ENCODE measurements at places on chromosomes 6 and 20.

DNA sequence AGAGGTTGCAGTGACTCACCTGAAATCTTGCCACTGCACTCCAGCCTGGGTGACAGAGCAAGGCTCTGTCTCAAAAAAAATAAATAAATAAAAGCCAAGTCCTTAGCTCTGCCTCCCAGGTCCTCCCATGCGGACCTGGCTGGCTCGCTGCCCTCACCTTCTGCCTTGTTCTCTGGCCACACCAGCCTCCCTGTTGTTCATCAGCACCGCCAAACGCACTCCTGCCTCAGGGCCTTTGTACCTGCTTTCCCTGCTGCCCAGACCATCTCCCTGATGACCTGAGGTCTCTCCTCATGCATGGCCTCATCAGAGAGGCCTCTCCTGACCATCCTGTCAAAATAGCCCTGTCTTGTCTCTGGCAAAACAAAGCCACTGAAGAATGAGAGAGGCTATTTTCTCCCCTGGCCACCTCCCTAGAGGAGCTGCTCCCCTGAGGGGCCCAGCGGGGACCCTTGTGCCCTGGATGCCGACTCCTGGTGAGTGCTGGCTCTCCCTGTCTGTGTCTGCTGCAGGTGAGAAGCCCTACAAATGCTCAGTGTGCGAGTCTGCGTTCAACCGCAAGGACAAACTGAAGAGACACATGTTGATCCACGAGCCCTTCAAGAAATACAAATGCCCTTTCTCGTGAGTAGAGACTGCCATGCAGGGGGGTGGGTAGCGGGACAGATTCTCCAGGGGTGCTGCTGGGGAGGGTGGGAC, 22.6 kb upstream of the CHMP4B start:
- no peak for DNase-seq

DNA sequence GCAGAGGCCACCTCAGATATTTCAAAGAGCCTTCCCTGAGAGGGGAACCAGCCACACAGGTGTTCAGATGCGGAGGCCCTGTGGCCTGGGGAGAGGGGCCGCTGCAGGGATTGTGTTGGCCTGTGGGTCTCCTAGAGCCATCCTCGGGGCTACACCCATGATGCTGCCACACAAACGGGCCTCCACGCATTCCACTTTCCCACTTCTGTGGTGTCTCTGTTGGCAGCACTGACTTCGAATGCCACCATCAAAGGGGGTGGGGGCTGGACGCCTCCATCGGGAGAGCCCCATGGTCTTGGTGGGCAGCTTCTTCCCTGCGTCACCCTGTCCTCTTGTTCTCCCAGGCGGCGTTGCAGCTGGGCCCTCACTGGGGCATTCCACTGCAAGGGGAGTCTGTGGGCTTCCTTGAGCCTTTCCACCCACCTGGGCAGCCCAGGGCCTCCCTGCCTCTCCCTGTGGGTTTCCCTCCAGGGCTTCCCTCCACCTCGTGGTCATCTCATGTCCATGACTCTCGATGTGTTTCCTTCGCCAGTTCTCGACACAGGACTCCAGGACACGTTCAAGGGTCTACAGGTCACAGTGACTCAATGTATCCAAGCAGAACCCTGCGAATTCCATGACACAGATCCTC, 145.5 kb downstream of the ERMARD start:
- no peak for DNase-seq

- DNase-seq: no peak
Measured at GRCh38 chr6:36018339-36018738, 6.1 kb downstream of the SLC26A8 start.

DNA sequence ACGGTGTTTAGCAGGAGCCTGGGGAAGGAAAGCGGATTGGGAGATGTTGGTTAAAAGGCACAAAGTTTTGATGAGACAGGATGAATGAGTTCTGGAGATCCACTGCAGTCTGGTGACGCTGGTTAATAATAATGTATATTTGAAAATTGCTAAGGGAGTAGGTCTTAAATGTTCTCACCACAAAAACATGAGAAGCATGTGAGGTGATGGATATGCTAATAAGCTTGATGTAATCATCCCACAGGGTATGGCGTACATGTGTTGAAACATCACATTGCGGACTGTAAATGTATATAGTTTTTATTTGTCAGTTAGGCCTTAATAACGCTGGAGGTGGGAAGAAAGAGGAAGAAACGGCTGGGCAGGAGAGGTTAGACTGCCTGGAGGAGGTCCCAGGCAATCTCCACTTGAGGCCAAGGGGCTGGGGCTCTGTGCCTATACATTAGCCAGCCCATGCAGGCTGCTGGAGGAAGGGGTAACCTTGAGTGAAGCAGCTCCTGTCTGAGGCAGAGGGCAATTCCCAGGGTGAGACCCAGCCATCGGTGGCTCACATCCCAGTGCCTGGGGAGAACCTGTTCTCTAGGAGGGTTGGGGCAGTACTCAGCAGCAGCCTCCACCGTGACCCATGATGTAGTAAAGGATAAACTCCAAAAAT, 188.2 kb upstream of the QKI start:
- no peak for DNase-seq

DNA sequence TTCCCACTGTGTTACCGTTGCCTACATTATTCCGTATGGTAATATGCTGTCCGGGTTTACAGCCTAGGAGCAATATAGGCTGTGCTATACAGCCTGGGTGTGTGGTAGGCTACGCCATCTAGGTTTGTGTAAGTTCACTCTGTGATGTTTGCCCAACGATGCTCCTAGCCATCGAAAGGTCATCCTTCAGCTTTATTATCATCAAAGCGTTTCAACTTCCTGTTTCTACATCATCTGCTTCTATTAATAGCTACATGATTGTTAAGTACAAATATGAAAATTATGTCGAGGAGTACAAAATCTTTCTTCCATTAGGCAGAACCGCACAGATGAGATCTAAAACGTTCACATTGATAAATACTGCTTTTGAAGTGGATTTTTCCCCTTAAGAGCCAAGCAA, 69.9 kb downstream of the PPP1R14C start:
- peak; percentile 23 for DNase-seq

DNA sequence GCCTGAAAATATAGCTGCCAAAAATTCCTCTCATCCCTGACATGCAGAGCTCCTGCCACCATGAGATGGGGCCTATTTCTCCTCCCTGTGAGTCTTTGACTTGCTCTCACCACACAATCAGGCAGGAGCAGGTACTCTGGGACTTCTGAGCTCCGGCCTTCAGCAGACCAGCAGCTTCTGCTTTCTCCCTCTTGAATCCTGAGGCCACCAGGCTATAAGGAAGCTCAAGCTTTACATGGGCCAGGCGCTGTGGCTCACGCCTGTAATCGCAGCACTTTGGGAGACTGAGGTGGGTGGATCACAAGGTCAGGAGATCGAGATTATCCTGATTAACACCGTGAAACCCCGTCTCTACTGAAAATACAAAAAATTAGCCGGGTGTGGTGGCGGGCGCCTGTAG, 238.7 kb upstream of the RREB1 start:
- DNase-seq: no peak

DNA sequence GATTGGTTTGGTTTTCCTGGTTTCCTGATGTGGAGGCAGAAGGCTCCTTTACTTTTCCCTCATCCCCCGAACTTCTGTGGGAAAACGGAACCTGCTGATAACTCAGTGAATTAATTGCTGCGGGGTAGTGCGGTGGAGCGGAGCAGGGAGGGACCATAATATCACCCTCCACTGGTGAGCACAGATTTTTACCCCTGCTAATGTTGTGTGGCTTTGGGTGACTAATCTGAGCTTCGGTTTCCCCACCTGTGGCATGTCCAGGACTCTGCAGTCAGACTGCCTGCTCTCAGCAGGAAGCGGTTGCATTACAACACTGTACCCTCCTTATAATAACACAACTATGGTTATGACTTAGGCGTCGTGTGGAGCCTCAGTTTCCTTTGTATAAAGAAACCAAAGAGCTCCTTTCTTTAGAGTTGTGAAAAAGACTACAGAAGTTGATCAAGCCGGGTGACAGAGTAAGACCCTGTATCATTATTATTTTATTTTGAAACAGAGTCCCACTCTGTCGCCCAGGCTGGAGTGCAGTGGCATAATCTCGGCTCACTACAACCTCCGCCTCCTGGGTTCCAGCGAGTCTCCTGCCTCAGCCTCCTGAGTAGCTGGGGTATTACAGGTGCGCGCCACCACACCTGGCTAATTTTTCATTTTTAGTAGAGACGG, 2.2 kb upstream of the ID1 start:
- peak; percentile 69 for DNase-seq

DNA sequence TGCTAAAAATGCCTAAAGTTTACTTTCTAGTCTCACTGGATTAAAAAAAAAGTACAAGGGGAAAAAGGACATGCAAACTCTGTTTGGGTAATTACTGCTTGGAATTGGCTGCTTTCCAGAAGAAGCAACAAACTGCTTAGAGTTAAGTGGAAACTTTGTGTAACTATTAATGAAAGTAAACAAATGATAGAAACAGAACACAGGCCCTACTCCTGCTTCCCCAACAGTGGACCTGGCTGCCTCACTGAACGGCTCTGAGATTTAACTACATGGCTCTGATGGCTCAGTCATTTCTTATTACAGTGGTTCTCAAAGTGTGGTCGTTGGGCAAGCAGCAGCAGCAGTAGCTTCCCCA, 108.5 kb downstream of the MAN1A1 start:
- peak; percentile 43 for DNase-seq

DNA sequence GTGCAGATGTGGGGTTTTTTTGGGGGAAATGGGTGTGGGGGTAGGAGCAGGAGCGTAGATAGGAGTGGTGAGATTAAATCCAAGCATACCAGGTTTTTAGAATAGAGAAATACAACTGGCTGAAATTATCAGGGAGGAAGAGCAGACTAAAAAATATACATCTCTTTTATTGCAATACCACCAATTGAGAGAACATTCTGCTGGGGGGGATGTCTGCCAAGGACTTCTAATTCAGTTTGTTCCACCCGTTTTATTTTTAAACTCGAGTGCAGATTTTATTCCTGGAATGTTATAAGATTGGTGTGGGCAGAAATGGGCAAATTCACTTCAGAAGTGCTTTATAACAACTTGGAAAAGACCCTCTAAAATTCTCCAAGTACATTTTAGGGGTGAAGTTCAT, 192.7 kb downstream of the GMPR start:
- DNase-seq: no peak

DNA sequence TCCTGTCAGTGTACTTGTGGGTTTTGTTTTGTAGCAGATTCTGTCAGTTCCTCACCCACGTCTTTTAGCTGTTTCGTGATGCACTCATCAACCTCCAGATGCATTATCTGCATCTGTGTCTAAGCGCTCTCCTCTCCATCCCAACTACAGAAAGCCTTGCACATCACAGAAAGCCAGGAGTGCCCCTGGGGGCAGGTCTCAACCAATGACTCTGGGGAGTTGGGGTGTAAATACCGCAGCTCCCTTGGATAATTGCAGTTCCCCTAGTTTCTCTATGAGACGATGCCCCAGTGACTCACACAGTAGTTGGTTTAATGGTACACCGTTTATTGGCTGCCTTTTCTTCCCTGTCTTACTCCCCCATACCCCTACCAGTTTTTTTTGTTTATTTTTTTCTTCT, 158.1 kb downstream of the SOX4 start:
- no peak for DNase-seq
